Kidney epithelial cell (primary cell): ENCODE measurements at places on chromosomes 5 and 9.

GRCh38 chr9:38650564-38650963, 30.2 kb upstream of the ANKRD18A start:
- no peak for DNase-seq

DNA sequence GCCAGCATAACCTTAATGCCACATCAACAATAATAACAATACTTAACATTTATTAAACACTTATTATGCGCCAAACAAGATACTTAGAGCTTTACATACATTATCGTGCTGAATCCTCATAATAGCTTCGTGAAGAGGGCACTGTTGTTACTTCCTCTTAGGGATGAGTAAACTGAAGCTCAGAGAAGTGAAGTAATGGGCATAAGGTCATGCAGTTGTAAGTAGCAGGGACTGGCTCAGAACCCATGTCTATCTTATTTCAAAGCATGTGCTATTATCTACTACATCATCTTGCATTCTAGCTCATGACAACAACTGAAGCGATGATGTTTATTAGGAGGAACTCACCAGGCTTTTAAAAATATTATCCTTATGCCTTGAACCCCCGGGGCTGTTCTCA, 34.9 kb upstream of the PPP3R2 start:
- DNase-seq: no peak

GRCh38 chr5:92328584-92329259, 945.6 kb upstream of the ARRDC3 start:
- DNase-seq: no peak

- DNase-seq: no peak
These were observed 20.5 kb upstream of the JAK2 start for GRCh38 chr9:4964540-4964939.

GRCh38 chr9:123871781-123872180, 58.1 kb downstream of the DENND1A start:
- DNase-seq: no peak

DNA sequence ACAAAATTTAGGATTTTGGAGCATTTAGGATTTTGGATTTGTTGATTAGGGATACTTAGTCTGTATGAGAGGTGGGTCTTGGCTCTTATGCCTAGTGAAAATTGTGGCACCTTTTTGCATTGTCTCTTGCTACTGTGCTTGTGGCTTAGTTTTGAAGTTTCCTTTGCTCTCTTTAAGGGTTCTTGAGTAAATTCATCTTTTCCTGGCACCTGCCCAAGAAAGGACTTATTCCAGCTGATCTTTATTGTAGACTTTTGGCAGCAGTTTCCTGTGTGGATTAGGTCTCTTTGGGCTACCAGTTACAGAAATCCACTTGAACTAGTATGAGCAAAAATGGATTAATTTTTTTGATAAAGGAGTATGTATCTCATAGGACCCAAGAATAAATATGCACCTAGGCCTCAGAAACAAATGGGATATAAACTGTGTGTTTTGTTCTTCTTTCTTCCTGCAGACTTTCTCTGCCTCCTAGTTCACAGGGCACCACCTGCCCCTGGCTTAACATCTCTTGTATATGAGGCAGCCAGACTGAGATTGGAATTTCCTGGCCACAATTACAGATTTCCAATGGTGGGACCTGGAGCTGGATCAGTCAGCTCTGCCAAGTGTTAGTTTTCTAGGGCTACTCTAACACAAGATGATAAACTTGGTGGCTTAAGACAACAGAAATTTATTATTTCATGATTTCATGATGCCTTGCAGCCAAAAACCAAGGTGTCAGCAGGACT, 44.6 kb downstream of the FOCAD start:
- no peak for DNase-seq

DNA sequence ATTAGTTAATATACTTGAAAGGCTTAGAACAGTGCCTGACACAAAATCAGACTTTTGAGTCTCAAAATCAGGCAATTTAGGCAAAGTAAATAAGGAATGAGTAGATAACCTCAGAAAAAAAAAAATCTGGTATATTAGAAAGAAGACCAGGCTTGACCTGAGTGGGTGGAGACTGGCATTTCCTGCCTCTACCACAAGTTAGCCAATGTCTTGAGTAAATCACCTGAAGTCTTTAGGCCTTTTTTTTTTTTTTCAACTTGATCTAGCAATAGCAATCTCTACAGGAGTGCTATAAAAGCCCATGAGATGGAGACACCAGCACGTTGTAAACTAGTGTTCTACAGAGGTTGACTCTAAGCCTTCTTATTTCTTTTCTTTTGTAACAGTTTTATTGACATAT, 104.2 kb upstream of the RASEF start:
- DNase-seq: peak; percentile 62

- DNase-seq: peak; percentile 25
These were observed 340.0 kb upstream of the EDIL3 start for GRCh38 chr5:84724683-84725082.

DNA sequence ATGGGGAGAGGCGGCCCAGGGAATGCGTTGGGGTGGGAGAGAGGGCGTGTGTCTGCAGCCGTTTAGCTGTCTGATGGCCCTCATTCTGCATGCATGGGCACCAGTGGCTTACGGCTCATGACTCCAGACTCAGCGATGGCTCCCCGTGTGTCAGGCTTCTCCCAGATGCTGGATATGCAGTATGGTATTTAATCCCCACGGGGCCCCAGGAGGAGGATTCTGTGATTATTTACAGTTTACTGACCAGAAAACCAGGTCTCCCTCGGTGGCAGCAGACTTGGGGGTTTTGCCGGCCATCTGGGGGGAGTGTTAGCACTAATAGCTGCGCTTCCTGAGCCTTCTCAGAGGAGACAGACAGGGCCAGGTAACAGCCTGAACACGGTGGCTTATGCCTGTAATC, 4.3 kb downstream of the PRDM12 start:
- no peak for DNase-seq

DNA sequence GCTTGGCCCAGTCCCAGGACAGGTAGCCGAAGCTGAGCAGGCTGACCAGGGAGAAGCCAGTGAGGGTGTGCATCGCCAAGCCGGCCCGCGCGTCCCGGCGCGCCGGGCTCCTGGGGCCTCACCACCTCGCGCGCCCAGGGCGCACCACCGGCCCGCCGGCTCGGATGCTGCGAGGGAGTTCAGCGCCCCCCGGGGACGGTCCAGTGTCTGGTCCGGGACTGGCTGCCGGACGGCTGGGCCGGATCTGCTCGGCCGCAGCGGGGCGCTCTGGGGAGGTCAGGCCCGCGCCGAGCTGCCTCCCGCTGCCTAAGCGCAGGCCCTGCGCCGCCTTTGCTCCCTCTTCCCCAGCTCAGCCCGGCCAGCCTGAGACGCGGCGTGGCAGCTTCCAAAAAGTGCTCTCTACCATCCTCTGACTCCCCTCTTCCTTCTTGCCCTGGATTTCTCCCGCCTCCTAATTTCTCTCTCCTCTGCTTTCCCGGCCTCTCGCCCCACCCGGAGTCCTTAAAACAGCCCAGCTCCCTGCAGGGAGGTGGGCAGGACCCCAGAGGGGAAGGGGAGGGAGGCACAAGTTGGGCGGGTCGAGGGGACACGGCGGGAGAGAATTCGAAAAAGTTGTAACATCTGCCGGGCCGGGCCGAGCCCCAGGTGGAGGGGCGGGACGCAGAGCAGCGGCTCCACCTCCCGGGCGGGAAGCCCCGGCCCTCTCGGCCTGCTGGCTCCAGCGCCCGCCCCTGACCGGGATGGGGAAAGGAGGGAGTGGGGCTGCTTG, at the start of gene ARSI:
Gene ARSI (minus strand): TSS at position 605 of the 769 bp plus-strand sequence. CDS start 532 bp downstream, at position 73.
- DNase-seq: peak; percentile 23

- no peak for DNase-seq
These were observed 7.1 kb upstream of the TMEM215 start for GRCh38 chr9:32776201-32776600.

- no peak for DNase-seq
These were observed 240.9 kb downstream of the IRX1 start for GRCh38 chr5:3836528-3836927.

GRCh38 chr5:38008198-38008597, 168.4 kb upstream of the GDNF start:
- DNase-seq: no peak

GRCh38 chr5:150044712-150045111, 41.6 kb downstream of the CSF1R start:
- no peak for DNase-seq

DNA sequence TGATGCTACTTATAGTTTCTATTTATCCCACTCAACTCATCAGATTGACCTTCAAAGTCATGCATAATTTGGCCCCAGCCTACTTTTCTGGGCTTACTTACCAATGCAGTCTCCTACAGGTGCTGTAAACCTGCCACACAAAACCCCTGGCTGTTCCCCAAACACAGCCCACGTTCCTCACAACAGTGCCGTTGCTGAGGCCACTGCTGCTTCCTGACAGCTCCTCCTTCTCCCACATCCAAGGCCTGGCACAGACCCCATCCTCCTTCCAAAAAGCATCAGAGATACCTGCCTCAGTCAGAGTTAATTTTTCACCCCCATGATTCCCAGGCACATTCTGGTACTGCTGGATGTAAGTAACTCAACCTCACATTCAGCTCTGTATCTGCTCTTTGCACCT, 68.1 kb upstream of the SIMC1 start:
- no peak for DNase-seq
